ENCODE measurements at places on chromosomes 13 and 19.

DNA sequence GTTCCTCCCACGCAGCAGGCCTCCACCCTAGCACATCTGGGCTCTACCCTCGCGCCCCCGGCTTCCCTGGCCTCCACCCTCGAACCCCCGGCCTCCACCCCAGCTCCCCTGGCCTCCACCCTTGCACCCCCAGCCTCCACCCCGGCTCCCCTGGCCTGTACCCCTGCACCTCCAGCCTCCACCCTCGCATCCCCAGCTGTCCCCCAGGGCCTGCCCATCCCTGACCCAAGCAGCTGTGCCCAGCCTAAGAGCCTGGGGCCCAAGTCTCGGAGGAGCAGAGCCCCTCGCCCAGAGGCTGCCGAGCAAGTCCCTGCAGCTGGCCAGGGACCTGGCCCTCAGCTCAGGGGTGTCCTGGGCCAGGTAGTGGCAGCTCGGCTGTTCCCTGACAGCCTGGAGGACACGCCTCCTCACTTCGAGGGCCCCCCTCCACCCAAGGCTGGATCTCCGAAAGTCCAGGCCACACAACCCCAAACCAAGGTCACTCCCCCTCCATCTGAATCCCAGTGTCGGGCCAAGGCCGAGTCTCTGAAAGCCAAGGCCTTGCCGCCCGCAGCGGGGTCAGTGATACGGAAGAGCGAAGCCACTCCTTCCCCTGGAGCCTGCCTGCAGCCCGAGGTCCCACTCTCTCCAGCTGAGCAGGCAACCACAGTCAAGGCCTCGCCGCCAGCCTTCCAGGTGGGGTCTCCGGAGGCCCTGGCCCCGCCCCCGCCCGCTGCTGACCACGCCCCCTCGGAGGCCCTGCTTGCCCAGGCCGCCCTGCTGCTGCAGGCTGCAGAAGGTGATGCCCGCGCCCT, 7.9 kb upstream of the ARHGAP33 start:
- DNase-seq, result no peak

- DNase-seq, result no peak
Measured at GRCh38 chr19:5125797-5126497, 157.0 kb downstream of the KDM4B start.

- peak; percentile 56 for DNase-seq
Measured at GRCh38 chr13:29594710-29595379, 643 bp downstream of the SLC7A1 start.

- DNase-seq, result no peak
Measured at GRCh38 chr13:45068036-45069001, 52.0 kb upstream of the GTF2F2 start.

- DNase-seq, result no peak
Measured at GRCh38 chr13:50526661-50527071, 316.8 kb downstream of the DLEU7 start.

DNA sequence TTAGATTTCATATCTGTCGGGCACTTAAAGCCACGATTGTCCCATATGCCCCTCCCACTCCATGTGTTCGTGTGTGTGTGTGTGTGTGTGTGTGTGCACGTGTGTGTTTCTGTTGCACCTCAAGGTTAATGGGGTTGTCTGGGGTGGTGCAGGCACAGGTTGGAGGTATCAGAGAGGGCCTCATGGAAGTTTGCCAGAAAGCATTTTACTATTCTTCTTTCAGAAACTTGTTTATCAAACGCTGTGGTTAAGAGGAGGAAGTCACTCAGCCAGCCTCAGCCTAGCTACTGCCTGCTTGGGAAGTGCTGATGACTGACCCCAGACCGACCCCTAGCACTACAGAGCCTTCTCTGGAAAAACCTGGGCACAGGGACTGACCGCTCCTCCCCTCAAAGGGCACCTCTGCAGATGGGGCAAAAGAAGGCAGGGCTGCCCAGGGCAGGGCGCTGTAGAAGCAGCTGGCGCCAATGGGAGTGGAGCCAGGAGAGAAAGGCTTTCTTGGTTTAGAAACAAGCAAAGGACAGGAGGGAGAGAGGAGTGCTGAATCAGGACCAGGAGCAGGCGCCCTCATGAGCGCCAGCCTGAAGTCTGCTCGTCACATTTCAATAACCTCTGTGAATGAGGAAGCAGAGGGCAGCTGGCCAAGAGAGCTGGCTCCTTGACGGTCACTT, 3.9 kb downstream of the SIAH3 start:
- DNase-seq, result no peak

- DNase-seq, result no peak
Measured at GRCh38 chr13:31168736-31169135, 7.0 kb upstream of the HSPH1 start.

- DNase-seq, result no peak
Measured at GRCh38 chr13:110653851-110654250, 38.5 kb downstream of the NAXD start.

DNA sequence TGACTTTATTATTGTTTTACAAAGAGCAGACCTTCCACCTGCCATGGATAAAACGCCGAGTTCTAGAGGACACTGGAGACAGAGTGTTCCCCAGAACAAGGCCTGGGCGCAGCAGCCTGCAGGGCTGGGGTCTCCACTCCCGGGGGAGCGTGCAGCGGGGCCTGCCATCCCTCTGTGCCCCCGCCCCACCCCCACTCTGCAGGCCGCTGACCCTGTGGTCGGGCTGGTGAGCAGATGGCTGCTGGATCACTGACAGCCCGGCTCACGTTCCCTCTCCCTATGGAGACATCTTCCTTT, 8.6 kb upstream of the PTBP1 start:
- no peak for DNase-seq

- DNase-seq, result no peak
Measured at GRCh38 chr19:15536350-15536749, 28.0 kb downstream of the CYP4F22 start.

DNA sequence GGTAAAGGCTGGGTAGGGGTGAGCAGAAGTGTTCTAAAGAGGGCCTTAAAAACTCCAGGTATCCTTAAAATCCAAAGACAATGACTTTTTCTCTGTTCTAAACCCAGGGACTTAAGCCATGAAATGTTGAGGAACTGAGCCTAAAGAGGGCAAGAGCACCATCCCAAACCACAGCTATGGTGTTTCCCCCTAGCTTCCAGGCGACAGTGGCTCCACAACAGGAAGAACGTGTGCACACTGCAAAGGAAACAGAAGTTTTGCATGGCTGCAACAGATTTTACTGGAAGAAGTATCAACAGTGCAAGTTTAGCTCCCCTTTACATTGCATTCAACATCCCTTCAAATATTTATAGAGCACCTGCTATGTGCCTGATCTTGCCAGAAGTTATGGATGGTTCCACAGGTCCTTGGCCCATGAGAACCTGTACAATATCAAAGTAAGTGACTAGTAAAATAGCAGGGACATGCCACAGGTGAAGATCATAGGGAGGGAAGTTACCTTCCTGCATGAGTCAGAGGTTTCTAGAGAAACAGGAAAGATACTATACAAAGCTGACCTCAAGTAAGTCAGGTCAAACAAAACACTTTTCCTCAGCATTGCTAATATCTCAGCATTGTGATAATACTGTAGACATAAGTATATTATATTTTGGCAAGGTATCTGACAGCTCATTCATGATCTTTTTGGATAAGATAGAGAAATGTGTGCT, 8.4 kb upstream of the KCTD12 start:
- no peak for DNase-seq

GRCh38 chr19:6733338-6734095, 3.9 kb downstream of the GPR108 start:
- DNase-seq, result no peak

DNA sequence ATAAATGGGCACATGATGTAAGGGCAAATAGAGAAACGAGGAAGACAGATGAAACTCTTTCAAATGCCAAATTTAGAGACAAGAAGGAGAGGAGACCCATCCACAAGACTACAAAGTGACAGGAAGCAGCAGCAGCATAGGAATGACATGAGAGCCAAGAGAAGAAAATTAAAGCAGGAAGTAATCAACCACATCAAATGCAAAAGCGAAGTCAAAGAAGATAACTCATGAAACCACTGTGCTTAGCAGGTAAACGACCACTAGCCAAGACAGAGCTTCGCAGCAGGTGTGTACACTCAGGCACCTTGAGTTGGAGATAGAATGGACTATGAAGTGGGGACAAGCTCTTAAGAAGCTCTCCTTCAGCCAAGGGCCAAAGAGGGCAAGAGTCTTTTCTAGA, 64.1 kb downstream of the KLF12 start:
- DNase-seq, result no peak

DNA sequence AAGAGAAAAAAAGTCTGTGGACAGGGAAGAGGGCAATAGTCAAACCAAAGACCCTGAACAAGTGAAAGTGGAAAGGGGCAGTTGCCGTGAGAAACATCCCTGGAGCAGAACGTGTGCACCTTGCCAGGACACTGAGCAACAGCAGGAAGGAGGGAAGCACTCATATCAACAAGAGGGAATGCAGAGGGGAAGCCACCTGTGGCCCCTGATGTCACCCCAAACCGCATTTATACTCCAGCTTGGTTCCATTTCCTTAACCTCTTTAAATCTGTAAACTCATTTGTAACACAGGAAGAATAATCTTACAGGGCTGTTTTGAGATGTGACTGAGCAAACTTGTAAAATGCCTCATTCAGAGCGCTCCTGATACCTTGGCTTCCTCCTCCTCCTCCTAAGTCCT, 698.8 kb downstream of the DIAPH3 start:
- DNase-seq, result no peak

- DNase-seq, result no peak
Measured at GRCh38 chr13:49373716-49374115, 70.1 kb downstream of the CAB39L start.

DNA sequence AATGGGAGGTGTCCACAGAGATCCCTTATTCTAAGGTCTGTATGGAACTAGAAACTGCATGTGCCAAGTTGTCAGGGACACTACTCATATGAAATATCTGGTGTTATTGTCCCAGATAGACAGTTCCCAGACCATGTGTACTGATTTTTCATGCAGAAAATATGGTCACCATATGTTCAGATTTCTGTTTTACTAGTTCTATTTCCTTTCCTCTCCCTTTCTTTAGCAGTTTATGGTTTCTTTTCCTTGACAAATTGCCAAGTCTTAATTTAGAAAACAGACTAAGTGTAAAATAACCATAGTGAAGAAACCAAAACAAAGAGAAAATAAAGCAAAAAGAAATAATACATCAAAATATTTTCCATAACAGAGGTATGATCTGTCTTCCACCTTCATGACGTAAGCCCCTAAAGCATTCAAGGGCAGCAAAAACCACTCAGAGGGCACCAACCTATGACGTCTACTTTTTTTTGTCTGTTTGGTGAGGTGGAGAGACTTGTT, 248.5 kb downstream of the KCTD12 start:
- no peak for DNase-seq

DNA sequence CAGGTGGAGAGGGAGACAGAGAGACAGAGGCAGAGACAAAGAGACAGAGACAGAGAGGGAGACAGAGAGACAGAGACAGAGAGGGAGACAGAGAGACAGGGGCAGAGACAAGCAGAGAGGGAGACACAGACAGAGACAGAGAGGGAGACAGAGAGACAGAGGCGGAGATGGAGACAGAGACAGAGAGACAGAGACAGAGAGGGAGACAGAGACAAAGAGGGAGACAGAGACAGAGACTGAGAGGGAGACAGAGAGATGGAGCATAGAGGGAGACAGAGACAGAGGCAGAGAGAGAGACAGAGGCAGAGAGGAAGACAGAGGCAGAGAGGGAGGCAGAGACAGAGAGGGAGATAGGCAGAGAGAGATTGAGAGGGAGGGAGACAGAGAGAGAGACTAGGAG, 29.3 kb downstream of the SBNO2 start:
- DNase-seq, result no peak

GRCh38 chr13:100734194-100734720, 59.7 kb upstream of the TMTC4 start:
- no peak for DNase-seq

GRCh38 chr19:2014731-2015607, 545 bp downstream of the BTBD2 start:
- no peak for DNase-seq

GRCh38 chr19:58476498-58477015, 405 bp downstream of the ZNF446 start:
- DNase-seq, result no peak

- no peak for DNase-seq
Measured at GRCh38 chr19:5914358-5914774, 312 bp downstream of the CAPS start.

- no peak for DNase-seq
Measured at GRCh38 chr19:19460258-19460731, 54.8 kb downstream of the GATAD2A start.

DNA sequence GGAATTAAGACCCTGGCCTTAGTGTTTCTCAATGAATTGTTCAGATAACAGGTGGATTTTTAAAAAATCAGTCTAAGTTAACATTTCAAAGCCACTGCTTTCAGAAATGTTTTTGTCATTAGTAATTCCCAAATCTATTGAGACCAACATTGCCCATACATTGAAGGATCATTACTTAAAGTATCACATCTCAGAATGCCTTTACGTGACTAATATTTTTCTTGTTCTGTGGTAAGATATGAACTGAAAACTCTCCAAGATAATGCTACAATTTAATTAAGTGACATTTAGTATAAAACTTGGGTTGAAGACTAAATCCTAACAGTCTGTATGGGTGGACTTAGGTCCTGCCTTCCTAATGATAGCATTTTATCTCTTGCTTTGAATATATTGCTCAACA, 59.4 kb upstream of the POSTN start:
- no peak for DNase-seq

GRCh38 chr19:57642396-57643046, 9.6 kb downstream of the ZNF211 start:
- DNase-seq, result no peak

DNA sequence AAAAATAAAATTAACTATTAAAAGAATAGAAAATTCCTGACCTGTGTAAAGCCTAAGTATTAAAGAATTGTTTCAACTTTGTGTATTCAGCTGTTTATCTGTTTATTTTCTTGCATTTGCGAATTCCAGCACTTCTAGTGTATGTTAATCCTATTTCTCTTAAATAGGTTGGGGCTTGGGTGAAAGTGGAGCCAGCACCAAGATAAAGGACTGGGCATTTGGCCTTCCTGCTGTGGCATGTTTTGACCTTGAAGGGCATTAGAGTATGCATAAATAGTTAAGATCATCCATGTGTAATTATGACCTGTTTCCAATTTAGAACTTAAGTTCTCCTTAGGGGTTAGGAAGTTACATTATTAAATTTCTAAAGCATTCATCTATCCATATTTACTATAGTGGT, 151.3 kb downstream of the NBEA start:
- DNase-seq, result no peak
